NCI-H1105 treated with DMSO at 0.1 percent for 48 hours (cell line): ENCODE measurements at places on chromosomes 7 and 10.

DNA sequence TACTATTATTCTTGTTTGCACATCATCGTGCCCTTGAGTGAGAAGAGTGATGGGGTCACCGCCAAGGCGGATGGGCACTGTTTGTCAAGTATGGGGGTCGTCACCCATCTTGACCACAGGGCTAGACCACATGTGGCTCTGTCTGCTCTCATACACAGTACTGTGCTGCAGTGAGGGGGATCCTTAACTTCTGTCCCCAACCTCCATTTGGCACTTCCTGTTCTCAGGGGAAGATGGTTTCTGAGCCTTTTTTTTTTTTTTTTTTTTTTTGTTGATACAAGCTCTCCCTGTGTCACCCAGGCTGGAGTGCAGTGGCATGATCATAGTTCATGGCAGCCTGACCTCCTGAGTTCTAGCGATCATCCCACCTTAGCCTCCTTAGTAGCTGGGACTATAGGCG is 13.6 kb downstream of the WBP1L start:
- no peak for DNase-seq

- no peak for DNase-seq
Observed at GRCh38 chr7:53744403-53744760, 708.9 kb downstream of the POM121L12 start.

- no peak for DNase-seq
Observed at GRCh38 chr10:120285408-120285807, 171.6 kb upstream of the PLPP4 start.

DNA sequence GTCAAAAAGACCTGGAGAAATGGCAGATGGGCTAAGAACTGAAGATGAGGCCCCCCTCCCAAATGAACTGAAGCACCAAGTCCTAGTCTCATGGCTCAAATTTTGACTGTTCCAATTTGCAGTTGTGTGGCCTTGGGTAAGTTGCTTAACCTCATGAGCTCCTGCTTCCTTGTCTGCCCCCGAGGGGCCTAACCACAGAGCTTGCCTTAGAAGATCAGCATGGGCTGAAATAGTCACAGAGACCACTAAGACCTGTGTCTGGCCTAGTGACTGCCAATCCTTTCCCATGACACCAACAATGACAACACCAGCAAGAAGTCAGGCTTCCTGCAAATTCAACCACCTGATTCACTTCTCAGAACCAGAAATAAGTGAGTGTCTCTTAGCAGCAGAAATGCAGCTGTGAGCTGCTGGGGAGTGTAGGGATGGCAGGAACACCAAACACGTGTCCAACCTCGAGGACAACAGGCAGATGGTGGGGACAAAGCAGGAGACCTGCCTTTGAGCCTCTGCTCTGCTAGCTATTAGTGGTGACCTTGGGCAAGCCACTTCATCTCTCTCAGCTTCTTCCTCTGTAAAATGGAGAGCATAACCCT is 23.7 kb downstream of the CRHR2 start:
- DNase-seq = no peak

DNA sequence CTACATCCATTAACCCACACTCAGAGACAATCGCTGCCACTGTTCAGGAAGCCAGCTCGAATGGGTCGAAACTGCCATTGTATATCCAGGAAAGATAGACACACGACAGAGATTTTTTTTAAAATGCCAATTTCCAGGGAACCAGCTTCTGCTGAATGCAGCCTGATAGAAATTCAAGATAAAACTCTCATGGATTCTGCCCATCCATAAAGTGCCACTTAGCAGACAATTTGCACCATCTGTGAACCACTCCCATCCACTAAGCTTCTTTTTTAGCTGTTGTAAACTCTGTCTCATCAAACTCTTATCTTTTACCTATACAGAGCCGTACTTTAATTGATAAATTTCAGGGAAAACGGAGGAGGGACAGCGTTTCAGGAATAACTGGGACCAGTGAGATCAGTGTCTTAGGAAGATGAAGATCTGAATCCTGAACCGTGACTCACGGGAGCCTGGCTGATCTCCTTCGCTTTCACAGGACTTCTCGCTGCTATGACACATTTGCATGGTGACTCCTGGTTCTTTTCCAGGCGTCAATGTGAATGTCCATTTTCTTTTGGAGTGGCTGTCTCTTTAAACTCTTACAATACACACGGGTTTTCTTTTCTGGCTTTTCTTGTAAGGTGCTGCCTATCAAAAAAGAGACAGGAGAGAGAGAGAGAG is 103.4 kb downstream of the FAM204A start:
- no peak for DNase-seq

DNA sequence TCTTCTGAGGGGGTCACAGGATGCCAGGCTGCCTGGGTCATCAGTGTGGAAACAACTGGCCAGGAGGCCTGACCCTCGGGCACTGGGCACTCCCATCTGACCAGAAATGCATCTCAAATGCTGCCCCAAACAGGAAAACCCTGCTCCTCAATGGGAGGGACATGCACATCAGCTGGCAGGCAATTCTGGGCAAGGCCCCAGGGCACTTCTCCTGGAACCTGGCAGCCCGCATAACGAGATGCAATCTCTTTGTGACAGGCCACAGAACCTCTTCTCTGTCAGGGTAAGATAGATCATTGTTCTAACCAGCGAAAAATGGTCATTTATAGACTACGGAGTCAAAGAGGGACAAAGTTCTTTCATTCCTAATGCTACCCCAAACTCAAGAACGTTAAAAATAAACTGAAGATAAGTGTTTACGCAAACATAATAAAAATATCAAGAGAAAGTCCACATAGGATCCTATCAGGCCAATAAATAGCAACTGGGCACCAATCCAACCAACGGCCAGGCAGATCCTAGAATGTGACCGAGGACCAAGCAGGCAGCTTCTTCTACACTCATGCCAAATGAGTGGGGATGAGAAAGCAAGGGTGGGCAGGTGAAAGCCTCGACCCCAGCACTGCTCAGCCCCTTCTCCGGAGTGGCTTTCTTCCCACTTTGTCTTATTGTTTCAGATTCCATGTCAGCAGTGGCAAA is 212.3 kb downstream of the TCERG1L start:
- DNase-seq = peak; percentile 57

DNA sequence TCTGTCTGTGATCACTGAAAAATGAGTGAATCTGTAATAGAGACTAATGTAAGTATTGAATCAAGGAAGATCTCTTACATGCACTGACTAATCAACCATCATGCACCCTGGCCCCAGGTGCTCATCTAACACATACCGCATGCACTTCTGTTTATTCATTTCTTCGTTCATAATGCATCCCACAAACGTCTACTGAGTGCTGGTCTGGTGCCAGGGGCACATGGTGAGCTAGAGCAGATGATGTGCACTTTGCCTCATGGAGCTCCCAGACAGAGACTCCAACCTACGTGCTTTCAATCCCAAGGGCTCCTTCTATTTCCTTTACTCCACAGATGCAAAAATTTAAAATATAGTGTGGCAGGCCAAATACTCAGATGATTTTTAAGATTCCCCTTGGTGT is 10.7 kb downstream of the C10orf90 start:
- DNase-seq = no peak

- DNase-seq = no peak
Observed at GRCh38 chr10:5599613-5600520, 66.5 kb downstream of the ASB13 start.

DNA sequence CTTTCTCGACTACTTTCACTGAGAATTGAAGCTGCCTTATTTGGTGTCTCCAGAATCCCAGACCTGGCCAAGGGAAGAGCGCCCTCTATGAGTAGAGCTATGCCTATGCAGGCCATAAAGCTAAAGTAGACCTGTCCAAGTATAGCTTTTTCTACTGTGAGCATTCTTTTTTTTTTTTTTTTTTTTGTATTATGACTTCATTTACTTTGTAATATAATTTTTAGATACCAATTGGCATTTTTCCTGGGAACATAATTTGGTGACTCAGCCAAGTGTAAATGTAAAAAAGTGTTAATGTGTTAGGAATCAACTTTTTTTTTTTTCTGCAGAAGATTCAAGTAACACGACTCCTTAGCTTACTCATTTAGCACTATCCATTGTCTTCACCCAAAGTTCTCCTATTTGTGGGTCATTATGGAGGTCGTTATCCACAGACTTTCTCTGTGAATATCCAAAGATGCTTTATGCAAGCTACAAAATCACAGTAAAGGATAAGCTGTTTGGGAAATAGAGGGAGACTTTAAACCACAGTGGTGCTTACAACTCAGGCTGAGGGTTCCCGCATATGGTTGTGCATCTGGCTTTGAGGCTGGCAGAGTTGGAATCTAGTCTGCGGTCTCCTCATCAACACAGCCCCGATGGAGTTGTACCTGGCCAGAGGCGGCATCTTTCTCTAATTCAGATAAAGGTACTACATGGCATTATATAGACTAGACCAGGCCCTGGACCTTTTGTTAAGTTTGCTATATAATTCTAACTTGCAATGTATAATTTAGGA is 1040.2 kb upstream of the SORCS1 start:
- peak; percentile 14 for DNase-seq

GRCh38 chr7:112668561-112668960 is 121.6 kb downstream of the TMEM168 start:
- no peak for DNase-seq

GRCh38 chr7:136665878-136666509 is 202.5 kb upstream of the CHRM2 start:
- no peak for DNase-seq

- no peak for DNase-seq
Observed at GRCh38 chr10:7458556-7458955, 47.7 kb upstream of the SFMBT2 start.

DNA sequence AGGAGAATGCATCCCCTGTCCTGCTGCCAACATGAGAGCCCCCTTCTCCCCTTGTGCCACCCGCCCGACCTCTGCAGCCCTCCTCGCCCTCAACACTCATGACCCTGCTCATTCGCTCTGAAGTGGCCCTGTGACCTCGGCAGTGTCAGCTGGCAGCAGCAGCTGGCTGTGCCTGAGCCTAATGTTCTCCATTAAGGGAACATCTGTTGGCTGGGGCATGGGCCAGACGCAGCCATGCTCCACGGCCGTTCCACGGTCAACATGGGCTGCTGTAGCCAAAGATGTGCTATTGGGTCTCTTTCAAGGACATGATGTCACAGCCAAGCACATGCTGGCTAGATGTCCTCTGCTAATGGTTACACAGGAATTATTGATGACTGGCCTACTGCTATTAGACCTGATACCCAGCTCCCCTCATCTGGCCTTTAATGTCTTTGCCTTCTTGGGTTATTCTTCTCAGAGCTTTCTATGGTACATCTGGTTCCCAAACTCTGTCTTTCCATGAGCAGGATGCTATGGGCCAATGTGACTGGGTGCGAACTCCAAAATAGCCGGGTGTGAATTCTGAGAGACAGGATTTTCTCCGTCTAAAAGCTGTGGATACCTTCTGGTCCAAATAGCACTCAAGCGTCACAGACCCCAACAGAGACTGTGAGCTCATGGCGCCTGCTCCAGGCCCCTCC is 22.4 kb downstream of the ADCYAP1R1 start:
- no peak for DNase-seq

DNA sequence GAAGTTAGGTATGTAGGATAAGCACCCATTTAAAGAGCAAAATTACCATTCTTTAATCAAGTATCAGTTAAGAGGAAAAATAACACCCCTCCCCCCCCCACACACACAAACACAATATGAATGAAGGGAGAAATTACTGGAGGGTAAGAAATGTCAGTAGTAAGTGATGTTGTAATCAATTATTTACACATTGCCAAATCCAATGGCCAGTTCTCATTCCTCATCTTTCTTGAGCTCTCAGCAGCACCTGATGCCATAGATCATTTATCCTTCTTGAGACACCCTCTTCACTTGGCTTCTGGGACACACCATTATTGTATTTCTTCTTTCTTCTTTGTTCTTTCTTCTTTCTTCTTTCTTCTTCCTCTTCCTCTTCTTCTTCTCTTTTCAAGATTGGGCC is 33.7 kb upstream of the FAM3C start:
- DNase-seq = no peak

DNA sequence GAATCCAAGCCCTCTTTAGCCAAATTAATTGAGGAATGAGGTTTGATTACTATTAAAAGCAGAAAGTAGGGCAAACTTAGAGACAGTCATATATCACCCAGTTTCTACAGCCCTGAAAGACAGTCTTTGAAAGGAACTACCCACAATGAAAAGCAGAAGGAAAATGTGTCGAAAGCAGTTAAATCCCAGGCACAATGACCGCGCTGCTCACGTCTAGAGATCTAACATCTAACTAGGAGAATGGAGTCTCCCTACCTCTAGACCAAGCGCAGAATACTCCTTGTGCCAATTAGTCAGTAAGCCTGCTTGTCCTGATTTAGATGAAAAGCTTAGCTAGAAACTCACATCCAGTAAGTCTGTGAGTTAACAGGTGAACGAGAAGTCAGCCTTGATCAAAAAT is 350.0 kb downstream of the FGFR2 start:
- DNase-seq = no peak

- DNase-seq = no peak
Observed at GRCh38 chr7:119931230-119931824, 341.6 kb upstream of the KCND2 start.

GRCh38 chr7:154698726-154699291 is 304.1 kb downstream of the PAXIP1 start:
- no peak for DNase-seq

DNA sequence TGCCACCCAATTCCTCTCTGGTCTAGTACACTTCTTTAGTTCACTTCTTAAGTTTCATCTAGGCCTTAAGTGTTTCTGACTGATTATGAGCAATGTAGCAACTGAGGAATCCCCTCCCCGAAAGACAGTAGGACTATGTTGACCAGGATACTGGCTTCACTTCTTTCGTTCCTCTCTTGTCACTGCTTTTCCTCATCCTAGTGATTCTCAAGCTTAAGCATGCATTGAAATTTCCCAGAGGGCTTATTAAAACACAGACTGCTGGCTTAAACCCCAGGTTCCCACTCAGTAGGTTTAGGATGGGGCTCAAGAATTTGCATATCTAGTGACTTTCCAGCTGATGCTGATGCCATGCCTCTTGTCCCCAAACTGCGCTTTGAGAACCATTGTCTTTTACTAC is 164.6 kb upstream of the WNT16 start:
- DNase-seq = no peak

GRCh38 chr7:1316086-1316485 is 83.4 kb downstream of the UNCX start:
- DNase-seq = no peak

GRCh38 chr7:135704698-135705097 is 23.3 kb downstream of the SLC13A4 start:
- no peak for DNase-seq

DNA sequence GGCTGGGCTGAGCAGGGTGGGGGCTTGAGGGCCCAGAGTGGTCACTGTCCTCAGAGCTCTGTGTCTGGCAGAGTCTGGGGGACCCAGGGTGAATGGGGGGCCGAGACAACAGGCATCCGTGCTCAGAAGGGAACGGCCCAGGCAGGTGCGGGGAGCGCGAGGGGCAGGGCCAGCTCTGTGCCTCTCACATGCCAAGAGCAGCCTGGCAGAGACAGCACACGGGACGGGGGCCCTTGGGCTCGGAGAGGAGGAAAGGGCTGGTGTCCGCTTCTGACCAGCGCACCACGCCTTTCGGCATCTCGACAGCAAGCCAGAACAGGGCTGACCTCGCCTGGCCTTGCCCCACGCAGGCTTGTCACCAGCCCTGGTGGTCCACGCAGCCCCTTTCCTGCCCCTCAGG is 13.4 kb downstream of the AMZ1 start:
- DNase-seq = no peak
